ENCODE measurements at places on chromosomes 7 and 10.

GRCh38 chr10:74012480-74012879 is 14.6 kb downstream of the VCL start:
- DNase-seq: no peak

GRCh38 chr7:18724318-18724717 is 228.8 kb downstream of the HDAC9 start:
- no peak for DNase-seq

DNA sequence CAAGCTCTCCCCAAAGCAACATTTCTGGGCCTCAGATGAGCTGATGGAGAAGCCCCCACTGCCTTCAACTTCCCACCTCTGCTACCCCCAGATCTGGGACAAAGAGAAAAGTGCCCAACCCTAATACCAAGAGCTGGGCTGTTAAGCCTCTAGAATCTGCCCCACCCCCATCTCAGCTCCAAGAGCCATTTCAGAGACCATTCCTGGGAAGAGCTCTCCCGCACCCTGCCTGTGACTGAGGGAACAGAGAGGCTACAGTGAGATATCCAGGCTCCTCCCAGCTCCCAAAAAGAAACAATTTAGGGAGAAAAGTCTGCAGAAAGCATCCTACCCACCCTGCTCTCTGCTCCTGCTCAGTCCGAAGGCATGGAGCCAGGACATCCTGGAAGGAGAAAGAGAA is 2.5 kb upstream of the KCNH2 start:
- no peak for DNase-seq

DNA sequence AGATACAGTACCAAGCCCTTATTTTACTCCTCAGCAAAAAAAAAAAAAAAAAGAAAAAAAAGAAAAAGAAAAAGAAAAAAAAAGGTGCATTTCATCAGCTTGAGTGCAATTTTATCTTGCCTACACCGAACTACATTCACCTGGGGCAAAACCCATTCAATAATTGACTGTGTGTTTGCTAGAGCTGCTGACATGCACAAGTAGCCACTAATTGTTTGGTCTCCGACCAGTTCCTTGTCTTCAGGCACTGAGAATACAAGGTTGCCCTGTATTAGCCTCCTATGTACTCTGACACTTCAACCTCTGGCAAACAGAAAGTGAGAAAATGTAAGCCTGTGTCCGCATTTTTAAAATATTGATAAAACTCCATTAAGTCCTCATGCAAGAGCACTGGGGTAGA is 1579.4 kb upstream of the LRRTM3 start:
- DNase-seq: no peak

DNA sequence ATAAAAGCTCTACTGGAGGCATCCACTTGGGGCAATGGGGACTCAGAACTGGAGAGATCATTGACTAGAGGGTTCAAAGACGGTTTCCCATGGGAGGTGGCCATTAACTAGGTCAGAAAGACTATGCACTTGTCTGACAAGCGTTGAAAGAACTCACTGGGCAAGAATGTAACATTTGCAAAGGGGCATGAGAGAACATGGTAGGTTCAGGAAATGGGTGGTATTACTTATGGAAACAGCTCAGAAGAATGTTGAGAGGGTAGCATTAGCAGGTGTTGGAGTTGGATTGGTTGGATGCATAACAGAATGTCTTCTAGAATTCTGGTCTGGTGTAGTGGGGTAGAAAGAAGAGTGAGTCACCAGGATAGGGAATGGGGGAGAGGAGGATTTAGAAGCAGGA is 119.1 kb upstream of the CDCA7L start:
- no peak for DNase-seq

DNA sequence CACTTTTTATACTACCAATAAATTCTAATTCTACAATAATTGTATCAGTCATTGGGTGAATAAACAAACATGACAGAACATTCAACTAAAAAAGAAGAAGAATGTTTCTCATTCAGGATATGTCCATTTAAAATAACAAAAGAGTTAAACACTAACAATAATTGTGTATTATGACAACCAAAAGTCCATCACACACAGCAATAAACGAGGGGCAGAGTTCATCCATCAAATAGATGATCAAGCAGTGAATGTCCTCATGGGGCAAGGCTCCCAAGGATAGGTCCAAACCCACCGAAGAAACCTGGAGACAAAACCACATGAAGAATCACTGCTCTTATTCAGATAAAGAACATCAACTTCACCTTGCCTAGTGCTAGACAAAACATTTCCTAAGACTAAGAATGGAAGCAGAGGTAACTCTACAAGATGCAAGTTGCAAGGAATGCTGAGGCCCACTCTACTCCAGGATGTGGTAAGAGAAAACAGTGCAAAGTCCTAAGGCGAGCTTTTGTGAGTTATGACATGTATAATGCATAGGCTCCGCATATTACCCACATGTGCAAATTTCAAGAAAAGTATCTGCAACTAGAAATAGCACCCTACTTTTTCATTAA is 115.1 kb downstream of the PARD3 start:
- no peak for DNase-seq

- DNase-seq: no peak
Observed at GRCh38 chr10:132575320-132576201, 38.0 kb downstream of the INPP5A start.

GRCh38 chr10:124470544-124471434 is 9.2 kb downstream of the LHPP start:
- no peak for DNase-seq

DNA sequence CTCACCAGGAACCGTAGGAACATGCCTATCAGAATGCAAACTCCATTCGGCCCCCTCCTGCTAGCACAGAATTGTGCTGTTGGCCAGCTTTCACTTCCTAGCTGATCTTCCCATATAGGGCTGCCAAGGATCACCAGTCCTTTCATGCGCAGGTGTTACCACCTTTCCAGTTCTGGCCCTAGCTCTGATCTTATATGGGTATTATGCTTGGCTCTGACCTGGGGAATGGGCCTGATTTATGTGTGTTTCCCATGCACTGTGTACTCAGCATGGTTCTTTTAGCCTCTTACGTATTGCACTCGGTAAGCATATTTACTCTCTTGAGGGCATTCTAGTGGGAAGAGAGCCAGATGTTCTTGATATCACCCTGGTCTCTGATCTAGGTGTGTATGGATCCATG is 11.1 kb downstream of the SLC35G1 start:
- no peak for DNase-seq

GRCh38 chr7:114540291-114540690 is 125.7 kb downstream of the FOXP2 start:
- DNase-seq: no peak

- DNase-seq: no peak
Observed at GRCh38 chr10:124074501-124075109, 18.8 kb downstream of the CHST15 start.

GRCh38 chr7:111492234-111492633 is 70.1 kb downstream of the IMMP2L start:
- DNase-seq: no peak

DNA sequence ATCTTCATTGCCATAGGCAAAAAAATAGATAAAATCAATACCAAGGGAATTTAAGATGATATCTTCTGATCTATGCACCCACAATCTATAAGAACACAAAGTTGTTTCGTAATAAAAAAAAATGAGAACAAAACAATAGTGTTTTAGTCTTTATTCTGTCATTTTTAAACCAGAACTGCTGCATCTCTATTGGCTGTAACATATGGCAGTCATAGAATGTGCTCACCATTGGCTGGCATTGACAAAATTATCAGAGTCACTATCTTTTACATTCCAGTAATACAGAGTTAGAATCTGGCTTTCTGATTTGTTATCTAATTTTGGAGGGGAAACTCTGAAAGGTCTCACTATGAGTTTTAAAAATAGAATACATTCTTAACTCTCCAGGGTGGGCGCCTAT is 138.6 kb upstream of the CCDC6 start:
- DNase-seq: no peak

All from activated naive CD4-positive, alpha-beta T cell (primary cell).